ENCODE measurements at places on chromosomes 11 and 22.

DNA sequence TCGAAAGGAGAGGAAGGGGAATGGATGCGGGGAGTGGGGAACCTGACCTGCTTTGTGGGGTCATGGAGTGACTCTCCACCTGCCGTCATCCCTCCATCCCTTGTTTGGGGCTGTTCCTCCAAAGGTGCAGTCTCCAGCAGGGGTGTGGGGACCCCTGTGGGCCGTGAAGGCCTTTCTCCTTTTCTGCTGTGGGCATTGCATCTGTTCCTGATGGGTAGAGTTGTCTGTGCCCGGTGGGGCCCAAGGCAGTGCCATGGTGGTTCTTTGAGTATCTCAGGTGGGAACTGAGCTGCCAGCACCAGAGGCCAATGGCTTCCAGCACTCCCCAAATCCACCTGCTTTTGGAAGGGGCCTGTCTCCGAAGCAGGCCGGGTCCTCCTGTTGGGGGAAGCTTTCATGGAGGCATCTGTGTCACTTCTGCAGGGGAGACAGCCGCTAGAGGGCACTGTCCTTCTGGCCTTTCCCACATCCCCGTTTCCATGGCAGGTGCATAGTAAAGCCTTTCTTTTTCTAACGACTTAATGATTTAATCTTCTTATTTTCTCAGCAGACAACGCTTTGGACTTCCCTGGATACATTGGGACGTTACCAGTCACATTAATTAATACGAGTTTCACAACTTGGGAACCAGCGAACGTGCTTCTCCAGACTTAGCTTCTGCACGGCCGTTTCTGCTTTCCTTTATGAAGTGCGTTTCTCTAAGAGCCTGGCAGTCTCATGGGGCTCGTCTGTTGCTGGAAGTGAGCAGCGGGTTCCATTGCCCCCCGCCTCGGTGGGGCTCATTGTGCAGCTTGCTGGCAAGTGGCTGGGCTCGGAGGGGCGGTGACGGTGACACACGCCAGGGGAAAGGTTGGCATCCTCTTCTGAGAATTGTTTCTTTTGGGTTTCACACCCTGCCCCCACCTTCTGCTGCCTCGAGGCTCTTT, 57.1 kb downstream of the PARVB start:
- peak; percentile 59 for DNase-seq

GRCh38 chr11:120219938-120220746, 9.3 kb downstream of the OAF start:
- DNase-seq: no peak

- DNase-seq: no peak
Measured at GRCh38 chr11:123760894-123761293, 6.6 kb upstream of the OR6X1 start.

- DNase-seq: no peak
Measured at GRCh38 chr22:30045901-30046715, 34.2 kb upstream of the HORMAD2 start.

DNA sequence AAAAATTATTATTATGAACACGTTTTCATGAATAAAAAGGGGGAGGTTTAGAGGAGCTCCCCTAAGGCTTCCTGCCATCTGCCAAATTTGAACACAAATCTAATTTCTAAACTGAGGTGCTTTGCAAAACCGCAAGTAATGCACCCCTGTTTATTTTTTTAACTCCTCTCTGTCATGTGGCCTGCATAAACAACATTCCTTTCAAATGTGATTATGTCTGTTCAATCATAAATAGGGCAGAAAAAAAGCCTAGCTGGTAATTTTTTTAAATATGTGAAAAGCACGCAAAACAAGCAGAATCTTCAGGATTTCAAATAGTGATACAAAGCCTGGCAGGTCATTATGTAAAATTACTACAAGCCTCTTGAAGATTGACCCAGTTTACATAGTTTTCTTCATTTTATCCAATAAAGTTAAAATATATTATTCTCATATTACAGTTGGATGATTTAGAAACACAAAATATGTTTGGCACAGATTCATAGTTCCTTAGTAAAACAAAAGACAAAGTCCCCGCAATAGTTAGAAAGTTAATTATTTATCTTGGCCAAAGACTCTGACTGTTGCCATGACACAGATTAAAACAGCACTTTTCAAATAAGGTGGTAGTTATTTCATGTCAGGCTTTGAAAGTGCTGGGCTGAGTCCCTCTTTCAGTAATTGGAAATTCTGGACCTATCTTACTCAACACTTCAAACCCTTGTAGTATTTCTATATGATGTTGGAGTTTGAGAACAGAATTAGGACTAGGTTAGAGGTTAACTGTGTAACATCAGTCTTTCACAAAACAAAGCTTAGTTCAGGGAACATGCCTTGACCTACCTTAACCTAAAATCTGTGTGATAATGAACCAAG, 200.3 kb upstream of the MPPED2 start:
- peak; percentile 39 for DNase-seq

DNA sequence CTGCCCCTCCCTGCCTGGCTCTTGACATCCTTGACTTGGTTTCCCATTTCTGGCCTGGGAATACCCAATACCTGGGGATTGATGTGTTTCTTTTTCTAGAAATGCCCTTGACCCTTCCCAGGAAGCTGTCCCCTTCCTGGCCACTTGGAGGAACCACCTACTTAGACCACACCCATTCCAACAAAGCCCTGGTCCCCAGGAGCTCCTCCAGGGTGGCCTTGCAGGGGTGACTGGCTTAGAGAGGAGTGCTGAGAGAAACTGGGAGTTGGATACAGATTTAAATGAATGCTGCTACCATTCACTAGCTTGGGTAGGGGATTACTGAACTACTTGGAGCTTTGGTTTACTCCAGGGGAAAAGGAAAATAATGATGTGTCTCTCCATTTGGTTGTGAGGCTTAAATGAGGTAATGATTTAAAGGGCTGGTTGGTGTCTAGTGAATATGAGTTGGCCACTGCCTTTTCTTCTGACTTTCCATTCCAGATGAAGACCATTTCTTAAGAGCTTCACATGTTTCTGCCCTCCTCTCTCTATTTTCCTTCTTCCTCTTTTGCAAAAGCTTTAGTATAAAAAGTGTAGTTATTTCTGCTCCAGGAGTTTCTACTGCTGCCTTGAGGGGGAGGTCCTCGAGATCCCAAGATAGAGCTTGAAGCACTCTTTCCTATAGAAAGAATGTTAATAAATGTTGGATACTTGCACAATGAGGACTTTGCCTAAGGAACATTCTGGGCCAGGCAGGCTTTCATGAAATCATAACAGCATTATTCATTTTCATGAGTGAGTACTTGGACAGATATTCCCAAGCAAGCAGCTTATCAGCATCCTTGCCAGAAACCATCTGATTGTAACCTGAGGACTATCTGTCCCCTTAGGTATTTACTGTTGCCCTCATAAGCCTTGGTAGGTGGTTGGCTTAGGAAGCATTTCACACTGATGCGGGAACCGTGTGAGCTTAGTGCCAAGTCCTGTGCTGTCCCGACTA, 22.4 kb downstream of the PANX1 start:
- peak; percentile 59 for DNase-seq
